BJ (cell line): ENCODE measurements at places on chromosomes 7 and 10.

DNA sequence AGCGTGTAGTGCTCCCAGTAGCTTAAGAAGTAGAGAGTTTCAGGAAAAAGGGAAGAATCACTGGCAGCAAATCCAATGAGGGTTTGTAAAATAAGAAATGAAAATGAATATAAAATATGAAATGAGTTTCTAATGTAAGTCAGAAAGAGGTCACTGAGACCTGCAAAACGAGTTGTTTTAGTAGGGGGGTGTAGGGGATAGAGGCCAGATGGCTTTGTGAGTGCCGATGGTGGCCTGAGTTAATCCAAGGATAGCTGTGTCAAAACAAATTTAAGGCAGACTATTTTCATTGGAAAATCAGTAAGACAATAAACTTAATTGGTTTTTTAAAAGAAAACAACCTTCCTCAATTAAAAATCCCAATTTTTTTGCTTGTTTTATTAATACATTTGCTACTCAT lies 745 bp upstream of the ASB15 start:
- no peak for DNase-seq

GRCh38 chr7:46004965-46005364 lies 83.9 kb upstream of the IGFBP3 start:
- no peak for DNase-seq

- no peak for DNase-seq
Measured at GRCh38 chr7:55475855-55476803, 96.2 kb downstream of the VOPP1 start.

GRCh38 chr7:73905360-73905759 lies 44.4 kb downstream of the TMEM270 start:
- DNase-seq, result no peak

- DNase-seq, result no peak
Measured at GRCh38 chr10:75541411-75541810, 110.0 kb downstream of the LRMDA start.

- DNase-seq, result no peak
Measured at GRCh38 chr10:14751921-14752320, 22.8 kb downstream of the FAM107B start.

DNA sequence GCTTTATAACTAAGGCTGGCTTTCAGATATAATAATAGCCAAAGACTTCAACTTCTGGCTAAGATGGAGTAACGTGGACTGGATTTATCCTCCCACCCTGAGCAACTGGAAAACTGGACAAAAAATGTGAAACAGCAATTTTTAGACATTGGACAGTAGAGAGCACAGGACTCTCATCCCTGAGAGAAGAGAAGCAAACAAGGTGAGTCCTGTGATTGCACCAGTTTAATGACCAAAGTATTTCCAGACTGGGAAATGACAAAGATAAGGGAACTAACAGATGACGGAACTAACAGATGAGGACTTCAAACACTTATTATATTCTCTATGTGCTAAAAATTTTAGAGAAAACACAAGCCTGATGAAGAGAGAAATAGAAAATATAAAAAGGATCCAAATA lies 175.7 kb upstream of the SLC25A13 start:
- no peak for DNase-seq

- no peak for DNase-seq
Measured at GRCh38 chr7:83550100-83550499, 98.8 kb downstream of the SEMA3E start.

GRCh38 chr7:13037216-13037615 lies 349.8 kb downstream of the ARL4A start:
- no peak for DNase-seq

DNA sequence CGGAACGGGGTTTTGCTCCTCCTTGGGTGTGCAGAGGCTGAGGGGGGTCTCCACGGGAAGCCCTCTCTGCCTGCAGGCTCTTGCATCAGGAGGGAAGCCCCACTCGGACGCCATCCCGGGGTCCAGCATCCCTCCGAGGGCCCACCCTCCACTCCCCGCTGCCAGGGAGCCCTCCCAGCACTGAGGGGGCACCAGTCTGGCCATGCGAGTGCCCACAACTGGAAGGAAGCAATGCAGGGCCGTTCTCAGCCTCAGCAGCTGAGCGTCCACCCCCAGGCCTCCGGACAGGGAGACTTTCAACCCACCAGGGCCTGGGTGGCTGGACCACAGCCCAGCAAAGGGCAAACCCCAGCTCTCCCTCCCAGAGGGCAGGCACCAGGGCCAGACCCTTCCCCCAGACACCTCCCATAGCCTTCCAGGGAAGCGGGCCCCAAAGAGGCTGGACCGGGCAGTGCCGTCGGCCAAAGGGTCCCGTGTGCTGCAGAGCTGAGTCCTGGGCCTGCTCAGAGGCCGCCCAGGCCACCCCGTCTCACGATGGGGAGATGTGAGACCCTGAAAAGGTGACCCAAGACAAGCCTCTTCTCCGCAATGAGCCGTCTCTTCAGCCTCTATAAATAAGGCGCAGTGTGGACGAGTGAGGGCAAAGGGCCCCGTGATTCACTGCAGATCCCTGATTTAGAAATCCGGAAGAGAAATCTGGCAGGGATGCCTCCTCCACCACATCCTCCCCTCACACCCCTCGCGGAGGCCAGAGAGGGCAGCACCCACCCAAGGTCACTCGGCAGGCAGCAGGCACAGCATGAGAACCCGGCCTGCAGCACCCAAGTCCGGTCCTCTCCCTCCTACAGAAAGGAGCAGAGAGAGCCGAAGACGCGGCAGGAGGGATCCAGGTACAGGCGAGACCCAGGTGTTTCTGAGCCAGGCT lies 81.9 kb upstream of the DNAAF5 start:
- no peak for DNase-seq

GRCh38 chr7:152505606-152506005 lies 69.8 kb upstream of the KMT2C start:
- no peak for DNase-seq

DNA sequence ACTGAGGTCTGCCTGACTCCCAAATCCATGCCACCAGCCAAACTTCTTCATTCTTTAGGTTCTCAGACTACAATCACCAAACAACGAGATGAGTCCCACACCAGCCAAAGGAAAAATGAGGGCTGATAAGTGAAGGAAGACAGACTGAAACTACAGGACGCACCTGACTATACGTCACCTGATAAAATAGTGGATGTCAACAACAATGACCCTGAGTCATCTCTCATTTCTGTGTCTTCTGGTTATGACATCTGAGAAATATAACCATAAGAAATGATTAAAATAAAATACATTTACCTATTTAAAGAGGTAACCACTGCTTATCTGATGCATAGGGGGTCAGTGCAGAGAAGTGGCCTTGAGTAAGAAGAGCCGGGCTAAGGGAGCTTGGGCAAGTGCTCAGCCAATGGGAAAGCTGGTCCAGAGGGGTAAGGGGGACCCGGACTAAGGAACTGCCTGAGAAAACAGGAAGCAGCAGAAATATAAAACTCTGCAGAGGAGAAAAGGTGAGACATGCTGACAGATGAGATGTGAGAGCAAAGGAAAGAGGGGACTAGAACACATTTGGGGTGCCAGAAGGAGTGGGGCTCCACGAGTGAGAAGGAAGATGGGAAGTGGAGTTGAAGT lies 51.8 kb downstream of the HIPK2 start:
- DNase-seq, result no peak

GRCh38 chr7:127904670-127904985 lies 126.6 kb downstream of the LRRC4 start:
- DNase-seq, result no peak

DNA sequence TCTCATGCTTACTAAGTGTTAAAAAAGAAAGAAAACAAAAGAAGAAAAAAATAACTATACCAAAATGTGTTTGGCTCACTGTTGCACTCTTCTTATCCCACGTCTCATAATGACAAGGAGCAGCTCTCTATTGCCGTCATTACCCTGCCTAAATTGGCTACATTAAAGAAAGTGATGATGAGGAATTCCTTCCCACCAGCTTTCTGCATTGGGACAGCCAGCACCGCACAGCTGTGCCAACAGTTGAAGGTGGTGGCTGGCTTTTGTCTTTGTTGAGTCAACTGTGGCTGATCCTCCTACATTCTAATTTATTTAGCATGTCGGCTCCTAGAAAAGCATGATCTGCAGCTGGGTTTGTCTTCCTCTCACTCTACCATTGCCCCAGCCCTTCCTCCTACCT lies 751.8 kb downstream of the KCNMA1 start:
- no peak for DNase-seq

DNA sequence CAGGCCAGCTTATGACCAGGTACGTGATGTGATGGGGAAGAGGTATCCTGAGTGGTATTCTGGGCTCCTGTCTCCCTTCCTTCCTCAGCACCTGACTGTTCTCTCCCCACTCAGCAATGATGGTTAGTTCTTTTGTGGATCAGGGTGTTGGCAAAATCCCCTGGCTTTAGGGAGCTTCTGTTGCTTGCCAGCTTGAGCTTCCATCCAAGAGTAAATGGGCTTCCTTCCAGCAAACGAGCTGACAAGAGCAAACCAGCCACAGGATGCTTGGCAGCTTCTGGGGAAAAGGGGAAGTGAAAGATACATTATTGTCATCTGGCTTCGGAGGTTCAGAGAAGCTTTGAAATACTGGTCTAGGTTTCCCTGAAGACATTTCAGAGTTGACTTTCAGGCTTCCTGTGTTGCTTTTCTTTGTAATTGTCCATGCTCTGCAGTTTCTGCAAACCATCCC lies 5.2 kb downstream of the DUSP5 start:
- DNase-seq, result no peak

DNA sequence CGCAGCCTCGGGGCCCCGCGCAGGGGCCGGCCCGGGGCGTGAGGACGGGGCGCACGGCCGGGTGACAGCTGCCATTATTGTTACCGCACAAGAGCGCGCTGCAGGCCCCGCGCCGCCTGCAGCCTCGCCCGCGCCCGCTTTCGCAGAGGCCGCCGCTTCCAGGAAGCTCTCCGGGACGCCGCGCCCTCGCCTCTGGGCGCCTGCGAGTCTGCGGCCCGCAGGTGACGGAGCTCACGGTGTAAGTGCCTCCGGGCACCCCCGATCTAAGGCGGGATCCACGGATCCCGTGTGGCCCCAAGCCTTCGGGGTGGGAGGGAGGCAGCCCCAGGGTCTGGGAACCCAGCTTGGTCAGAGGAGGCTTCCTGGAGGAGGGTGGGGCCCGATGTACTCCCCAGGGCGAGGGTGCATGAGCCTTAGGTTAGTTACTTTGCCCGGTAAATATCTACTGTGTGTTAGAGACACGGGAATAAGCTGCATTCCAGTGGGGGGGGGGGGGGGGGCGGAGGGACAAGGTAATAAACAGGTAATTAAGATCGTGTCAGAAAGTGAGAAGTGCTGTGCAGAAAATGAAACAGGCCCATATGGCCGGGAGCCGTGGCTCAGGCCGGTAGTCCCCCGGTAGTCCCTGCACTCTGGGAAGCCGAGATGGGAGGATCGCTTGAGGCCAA lies 638 bp downstream of the IQCE start:
- DNase-seq, result no peak
